ENCODE measurements at places on chromosomes 6 and 20.
A peak's percentile ranks its signal among the peaks of the same experiment; 100 is the strongest.

GRCh38 chr6:138593909-138594757, 94.8 kb upstream of the NHSL1 start:
- DNase-seq = no peak

- DNase-seq = no peak
Observed at GRCh38 chr20:37984018-37984785, 49.1 kb downstream of the TTI1 start.

DNA sequence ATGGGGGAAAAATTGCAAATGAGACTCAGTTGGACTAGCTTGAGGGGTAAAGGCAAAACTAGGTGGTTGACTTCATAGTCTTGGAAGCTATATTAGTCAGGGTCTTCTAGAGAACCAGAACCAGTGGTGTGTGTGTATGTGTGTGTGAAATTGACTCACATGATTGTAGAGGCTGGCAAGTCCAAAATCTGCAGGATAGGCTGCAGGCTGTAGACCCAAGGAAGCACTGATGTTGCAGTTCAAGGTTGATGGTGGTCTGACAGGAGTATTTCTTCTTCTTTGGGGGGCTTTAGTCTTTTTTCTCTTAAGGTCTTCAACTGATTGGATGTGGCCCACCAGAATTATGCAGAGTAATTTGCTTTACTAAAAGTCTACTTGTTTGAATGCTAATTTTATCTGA, 217.4 kb downstream of the MANEA start:
- no peak for DNase-seq

DNA sequence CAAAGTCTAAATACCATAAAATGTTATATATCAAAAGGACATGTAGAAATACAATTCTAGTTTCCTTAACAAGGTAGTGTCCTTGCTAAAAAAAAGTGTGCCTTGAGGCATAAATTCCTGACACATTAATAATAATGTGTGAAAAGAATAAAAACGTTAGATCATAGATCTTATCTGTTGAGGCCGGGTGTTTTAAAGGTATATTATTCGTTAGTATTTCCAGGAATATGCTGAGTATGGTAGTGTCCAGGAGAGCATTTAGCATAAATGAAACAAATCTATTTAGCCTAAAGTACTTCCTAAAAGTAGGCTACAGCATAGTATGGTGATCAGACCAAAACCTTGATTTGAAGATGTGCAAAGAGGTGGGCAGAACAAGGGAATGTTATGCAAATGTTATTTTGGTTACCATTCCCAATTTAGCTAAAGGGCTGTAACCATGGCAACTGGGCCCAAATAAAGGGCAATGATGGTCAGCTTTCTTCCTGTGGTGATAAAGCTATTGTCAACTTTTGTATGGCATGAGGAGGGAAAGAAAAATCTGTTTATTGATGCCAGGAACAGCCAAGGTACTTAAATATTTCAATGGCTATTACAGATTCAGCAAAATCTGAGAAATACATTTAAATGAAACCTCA, 18.9 kb downstream of the MKKS start:
- peak; percentile 33 for DNase-seq

DNA sequence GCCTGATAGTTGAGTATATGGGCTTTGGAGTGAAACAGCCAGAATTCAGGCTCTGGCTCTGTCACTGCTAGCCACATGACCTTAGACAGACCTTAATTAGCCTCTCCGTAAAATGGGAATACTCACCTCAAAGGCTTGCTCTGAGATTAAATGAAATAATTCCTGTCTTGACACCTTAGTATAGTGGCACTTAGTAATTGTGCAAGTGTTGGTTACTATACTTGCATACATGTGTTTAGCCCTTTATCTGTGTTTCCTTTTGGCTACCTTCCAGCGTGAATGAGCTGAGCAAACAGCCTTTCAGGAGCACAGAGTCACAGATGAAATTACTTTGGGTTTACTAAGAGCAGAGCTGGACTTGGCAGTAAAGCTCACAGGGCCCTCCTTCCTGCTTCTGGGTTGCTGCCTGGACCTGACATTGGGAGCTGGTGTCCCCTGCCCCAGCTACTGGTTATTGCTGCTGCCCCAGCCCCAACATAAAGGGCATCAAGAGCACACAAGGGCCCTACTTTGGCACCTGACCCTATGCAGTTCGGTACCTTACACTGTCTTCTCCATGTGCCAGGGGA, 32.8 kb downstream of the CD164 start:
- peak; percentile 68 for DNase-seq

DNA sequence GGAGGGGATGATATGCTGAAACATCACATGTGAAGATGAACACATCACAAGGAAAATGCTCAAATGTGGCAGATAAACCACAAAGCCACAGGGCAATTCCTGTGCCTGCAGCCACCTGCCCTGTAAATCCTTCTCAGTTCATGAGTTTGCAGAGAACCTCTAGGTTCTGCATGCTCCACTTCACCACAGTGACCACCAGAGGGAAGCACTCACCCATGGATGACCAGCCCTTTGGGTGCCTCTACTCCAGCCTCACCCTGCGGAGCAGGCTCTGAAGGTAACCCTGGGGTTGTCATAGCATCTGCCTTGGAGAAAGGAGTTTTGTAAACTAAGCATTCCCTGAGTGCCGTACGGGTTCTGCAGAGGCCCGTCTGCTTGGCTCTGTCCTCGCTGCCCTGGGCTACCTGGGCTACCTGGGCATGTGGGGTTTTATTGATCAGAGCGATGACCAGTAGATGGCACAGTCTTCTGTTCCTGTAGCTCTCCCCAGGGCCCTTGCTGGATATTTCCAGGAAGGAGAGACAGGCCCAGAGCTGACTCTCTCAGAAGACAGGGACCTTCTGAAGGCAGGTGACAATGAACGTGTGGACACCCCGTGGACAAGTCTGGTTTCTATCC, 31.7 kb upstream of the CST1 start:
- no peak for DNase-seq

DNA sequence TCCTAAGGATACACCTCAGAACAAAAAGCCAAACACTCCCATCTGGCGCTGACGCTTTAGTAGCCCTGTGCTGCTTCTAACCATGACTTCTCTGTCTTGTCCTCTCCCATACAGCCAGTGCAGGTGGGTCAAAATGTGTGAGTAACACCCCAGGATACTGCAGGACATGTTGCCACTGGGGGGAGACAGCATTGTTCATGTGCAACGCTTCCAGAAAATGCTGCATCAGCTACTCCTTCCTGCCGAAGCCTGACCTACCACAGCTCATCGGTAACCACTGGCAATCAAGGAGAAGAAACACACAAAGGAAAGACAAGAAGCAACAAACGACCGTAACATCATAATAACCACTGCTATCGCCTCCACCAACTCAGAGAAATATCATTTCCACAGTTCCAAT, 1.4 kb downstream of the DEFB132 start:
- no peak for DNase-seq

- DNase-seq = no peak
Observed at GRCh38 chr6:53925891-53926290, 131.1 kb downstream of the LRRC1 start.

DNA sequence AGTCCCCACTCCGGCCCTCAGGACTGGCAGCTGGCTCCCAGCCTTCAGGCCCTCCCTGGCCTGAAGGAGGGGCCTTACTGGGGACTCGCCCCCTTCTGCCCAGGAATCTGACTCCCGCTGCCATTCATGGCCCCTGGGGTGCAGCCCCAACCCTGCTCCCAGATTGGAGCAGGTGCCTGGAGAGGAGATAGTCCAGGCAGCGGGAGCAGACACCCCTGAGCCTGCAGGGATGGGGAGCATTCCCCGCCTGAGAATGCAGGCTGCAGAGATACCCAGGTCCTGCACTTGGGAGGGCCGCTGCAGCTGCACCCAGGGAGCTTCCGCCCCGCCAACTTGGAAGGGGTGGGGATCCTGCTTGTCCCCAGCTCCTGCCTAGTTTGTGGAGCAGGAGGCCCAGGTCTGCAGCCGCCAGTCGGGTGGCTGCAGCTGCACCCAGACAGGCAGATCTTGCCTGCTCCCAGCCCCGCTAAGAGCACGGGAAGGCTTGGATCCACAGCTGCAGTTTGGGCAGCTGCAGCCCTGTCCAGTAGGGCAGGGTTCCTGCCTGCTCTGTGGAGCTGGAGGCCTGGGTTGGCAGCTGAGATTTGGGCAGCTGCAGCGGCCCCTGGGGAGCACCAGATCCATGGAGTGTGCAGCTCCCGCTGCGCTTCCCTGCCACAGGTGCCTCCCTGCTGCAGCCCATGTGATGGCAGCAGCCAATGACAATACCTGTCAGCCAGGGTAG, 5.2 kb downstream of the GTSF1L start:
- DNase-seq = no peak

DNA sequence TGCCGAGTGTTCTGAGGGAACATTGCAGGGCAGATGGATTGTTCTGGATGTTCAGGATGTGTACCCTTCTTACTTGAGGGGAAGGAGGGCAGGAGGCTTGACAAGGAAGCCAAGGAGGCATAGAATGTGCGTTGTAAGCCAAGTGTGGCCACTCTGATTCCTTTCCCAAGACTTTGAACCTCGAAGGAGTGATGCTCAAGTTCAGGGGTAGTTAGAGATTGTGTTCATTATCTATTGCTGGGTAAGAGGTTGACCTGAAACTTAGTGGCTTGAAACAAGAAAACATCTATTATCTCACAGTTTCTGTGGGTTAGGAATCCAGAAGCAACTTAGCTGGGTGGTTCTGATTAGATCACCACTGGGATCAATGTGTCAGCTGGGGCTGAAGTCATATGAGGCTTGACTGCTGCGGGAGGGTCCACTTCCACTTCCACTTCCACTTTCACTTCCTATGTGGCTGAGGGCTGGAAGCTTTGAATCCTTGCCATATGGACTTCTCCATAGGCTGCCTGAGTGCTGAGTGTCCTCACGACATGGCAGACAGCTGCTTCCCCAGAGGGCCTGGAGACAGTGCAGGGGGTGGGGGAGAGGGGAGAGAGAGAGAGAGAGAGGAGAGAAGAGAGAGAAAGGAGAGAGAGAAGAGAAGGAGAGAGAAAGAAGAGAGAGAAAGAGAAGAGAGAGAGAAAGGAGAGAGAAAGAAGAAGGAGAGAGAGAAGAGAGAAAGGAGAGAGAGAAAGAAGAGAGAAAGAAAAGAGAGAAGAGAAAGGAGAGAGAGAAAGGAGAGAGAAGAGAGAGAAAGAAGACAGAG, 6.9 kb upstream of the CD40 start:
- DNase-seq = no peak

- peak; percentile 49 for DNase-seq
Observed at GRCh38 chr20:44409132-44409600, 53.7 kb downstream of the HNF4A start.

DNA sequence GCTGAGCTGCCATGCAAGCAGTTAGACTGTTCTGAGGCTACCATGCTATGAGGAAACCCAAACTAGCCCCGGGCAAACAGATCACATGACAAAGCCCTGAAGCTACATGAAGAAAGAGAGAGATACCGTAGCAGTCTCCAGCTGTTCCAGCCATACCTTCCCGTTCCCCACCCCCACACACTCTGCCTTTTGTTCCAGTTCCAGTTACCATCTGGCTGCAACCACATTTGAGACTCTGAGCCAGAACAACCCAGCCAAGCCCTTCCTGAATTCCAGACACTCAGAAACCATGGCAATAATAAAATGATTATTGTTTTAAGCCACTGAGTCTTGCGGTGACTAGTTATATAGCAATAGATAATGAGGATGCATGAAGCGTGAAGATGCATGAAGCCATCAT, 28.3 kb downstream of the RIN2 start:
- peak; percentile 63 for DNase-seq

- peak; percentile 63 for DNase-seq
Observed at GRCh38 chr6:79453558-79454042, 83.6 kb downstream of the LCA5 start.

GRCh38 chr6:13486679-13487121, 700 bp downstream of the GFOD1 start:
- peak; percentile 65 for DNase-seq

- no peak for DNase-seq
Observed at GRCh38 chr20:57779401-57780003, 69.7 kb upstream of the PMEPA1 start.

DNA sequence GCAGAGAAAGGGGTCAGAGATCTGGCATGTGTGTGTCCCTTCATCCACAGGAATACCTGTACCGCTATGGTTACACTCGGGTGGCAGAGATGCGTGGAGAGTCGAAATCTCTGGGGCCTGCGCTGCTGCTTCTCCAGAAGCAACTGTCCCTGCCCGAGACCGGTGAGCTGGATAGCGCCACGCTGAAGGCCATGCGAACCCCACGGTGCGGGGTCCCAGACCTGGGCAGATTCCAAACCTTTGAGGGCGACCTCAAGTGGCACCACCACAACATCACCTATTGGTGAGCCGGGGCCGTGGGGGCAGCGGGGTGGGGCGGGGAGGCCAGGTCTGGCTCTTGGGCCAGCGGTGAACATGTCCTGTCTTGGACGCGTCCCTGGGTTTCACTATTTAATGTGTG, 1.1 kb downstream of the MMP9 start:
- DNase-seq = no peak

- DNase-seq = no peak
Observed at GRCh38 chr6:111024681-111025080, 42.8 kb downstream of the RPF2 start.

DNA sequence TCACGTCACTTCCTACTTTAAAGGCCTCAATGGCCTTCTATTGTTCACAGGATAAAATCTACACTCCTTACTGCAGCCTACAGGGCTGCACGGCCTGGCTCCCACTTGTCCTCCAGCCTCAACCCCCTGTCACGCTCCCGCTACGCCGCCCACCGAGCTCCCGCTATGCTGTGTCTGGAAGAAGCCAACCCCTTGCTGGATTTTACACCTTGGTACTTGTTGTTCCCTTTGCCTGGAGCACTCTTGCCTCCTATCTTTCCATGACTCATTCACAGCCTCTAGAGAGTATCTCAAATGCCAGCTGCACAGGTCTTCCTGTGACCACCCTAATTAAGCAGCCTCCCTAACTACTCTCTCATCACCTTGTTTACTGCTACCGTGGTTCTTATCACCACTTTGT, 259.9 kb downstream of the PRKN start:
- no peak for DNase-seq

DNA sequence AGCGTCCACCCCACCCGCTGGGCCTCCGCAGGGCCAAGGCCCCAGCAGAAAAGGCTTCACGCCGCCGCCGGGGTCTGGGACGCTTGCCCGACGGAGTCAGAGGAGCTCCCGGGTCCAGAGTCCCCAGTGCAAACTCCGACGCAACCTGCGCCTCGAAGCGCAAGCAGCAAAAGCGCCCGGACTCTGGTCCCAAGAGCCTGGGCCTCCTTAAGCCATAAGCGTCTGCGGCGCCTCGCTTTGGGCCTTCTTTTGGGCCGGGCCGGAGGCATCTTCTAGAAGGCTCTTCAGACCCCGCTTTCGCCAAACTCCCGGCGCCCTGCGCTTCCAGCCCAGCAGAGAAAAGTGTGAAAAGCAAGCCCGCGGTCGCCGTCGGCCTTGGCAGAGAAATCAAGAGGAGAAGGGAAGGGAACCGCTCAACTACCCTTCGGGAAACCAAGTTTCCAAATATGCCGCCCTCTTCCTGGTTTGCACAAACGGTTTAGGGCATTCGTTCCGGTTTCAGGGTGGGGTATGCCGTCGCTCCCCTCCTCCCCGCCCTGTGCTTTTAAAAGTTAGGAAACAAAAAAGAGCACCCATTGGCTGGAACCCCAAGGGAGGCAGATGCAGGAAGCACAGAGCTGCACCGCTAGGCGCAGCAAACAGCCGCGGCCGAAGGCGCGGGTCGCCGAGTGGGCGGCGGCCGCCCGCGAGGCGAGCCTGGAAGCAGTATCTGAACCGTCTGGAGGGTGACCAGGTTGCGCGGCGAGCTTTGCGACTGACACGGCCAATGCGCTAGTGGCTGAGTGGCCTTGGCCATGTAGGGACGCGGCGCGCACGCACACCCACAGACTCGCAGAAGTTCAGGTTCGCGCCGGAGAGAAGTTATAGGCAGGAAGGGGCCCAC, 1.2 kb downstream of the TBX18 start:
- peak; percentile 94 for DNase-seq

- DNase-seq = no peak
Observed at GRCh38 chr6:32439139-32439538, 548 bp upstream of the HLA-DRA start.

All from NCI-H226 (cell line).